Right atrium auricular region (tissue), 2 donors: ENCODE measurements at places on chromosomes 3 and 15. TPM values are rescaled to one million over a fixed set of nuclear protein-coding genes. Genes with fewer than 3 reads are reported as not detected.
A peak's percentile ranks its signal among the peaks of the same experiment; 100 is the strongest.

DNA sequence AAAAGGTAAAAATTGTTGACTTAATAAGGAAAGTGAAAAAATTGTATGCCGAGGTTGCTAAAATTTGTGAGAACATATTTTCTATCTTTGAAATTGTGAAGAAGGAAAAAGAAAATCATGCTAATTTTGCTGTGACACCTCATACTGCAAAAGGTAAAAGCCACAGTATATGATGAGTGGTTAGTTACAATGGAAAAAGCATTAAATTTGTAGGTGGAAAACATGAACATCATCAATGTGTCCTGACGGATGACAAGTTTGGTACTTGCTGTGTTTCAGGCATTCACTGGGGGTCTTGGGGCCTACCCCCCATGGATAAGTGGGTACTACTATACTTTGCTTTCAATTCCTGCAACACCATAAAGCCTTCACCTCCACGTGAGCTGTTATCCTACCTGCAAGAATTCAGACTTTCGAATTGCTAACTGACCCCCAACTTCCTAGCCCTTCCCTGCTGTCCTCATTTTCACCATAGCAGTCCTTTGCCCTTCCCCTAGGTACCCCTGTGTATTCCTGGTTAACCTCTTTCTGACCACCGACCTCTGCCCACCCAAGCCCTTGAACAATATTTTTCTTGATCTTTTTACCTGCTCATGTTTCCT is 62.4 kb downstream of the RAB7A start:
- DNase-seq = no peak

DNA sequence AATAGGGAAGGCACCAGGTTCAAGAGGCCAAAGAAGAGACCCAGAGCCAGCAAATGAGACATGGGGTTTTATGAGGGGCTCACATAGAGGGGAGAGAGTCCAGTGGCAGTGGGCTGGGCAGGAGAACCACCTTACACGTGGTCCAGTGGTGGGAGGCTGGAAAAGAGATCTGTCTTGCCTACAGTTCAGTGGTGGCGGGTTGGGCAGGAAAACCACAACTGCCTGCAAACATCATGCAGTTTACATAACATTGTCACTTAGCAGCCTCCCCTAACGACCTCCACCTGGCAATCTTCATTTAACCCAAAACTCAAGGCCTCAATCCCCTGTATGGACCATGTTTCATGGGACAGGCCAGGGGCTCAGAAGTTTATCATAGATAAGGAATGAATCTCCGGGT is 29.1 kb downstream of the CRYGS start:
- no peak for DNase-seq

DNA sequence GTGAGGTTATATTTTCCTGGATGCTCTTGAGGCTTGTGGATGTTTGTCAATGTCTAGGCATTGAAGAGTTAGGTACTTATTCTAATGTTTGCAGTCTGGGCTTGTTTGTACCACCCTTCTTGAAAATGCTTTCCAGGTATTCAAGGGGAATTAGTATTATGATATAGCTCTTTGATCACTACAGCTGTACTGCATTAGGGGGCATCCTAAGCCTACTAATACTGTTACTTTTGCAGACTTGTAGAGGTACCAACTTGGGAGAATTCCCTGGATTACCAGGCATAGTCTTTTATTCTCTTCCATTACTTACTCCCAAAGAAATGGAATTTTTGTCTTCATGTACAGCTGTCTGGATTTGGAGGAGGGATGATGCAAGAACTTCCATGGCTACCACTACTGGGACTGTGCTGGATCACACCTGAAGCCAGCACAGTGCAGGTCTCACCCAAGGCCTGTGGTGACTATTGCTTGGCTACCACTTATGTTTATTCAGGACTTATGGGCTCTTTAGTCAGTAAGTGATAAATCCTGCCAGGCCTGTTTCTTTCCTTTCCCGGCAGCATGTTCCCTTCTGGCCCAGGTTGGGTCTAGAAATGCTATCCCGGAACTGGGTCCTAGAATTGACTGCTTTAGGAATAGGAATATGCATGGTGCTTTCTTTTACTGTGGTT is 402.9 kb downstream of the IL20RB start:
- no peak for DNase-seq

- DNase-seq = no peak
Measured at GRCh38 chr3:141476033-141476432, 10.8 kb upstream of the RASA2 start.

- DNase-seq = no peak
Measured at GRCh38 chr3:72043204-72044133, 258.5 kb upstream of the PROK2 start.

- DNase-seq = no peak
Measured at GRCh38 chr3:111714305-111714704, 119.2 kb upstream of the ZBED2 start.

DNA sequence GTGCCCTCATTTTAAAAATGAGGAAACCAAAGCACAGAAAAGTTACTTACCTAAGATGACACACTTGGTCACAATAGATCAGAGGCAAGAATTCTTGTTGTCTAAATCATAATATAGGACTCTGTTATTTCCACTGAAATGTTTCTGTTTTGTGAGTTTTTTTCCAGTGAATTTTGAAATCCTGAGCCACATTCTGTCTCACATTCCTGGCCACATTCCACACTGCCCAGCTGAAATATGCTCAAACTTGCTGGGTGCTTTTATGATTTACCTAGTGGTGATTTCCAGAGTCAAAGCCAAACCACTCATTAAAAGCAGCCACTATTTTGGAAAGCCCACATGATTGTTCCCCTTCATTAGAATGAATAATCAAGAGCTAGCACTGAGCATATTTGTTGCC is 82.3 kb upstream of the NPHP3 start:
- no peak for DNase-seq

DNA sequence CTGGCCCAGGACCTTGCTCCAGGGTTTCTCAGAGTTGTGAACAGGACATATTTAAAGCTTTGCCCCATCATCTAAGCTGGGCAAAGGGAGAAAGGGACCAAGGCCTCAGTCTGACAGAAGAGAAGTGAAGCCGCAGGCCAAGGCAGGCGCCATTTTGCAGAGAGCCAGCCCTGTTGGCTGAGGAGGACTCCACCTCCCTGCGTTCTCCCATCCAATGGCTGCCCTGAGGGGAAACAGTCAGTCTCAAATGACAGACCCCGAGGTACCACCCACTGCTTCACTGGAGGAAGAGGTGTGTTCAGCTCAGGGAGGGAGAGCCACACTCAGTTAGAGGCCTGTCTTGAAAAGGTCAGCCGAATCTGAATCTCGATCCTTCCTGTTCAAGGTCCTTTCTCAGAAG is 86.1 kb downstream of the ADAMTS17 start:
- peak; percentile 16 for DNase-seq

- peak; percentile 64 for DNase-seq
Measured at GRCh38 chr3:58120075-58120812, 90.5 kb downstream of the DNASE1L3 start.

DNA sequence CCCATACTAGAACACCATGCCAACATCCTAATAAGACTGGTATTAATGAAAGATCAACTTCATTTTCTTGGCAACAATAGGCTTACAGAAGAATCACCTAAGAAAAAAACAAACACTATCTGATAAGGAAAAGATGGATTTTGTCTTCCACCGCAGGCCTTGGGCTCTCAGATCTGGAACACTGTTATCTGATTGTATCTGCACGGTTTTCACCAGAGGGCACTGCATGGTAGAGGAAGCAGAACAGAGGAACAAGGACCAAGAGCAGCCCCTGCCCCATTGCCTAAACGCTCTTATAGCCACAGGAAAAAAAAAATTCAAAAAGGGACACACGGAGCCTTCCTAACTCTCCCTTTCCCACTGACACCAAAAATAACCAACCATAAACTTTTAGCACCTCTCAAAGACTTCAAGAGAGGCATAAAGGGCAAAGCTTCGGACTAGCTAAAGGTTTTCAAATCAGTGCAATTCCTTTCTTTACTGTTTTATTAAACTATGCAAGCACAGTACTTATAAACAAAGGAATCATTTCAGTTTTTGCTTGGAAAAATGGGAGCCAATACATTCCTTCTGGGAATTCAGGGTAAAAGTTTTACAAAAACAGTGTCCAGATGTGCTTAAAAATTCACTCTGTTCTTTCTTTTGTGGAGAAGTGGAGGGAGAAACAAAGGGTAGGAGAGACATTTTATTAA is 23.3 kb downstream of the IL17RD start:
- DNase-seq = no peak

DNA sequence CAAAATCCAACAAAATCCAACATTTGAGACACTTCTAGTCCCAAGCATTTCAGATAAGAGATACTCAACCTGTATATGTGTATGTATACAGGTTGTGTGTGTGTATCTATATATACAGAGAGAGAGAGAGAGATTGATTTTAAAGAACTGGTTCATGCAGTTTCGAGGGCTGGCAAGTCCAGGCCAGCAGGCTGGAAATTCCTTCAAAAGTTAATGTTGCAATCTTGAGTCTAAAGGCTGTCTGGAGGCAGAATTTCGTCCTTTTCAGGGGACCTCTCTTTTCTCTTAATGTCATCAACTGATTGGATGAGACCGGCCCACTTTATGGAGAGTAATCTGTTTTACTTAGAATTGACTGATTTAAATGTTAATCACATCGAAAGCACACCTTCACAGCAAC is 199.6 kb upstream of the IL12A start:
- DNase-seq = no peak

GRCh38 chr3:10334459-10334858 is 13.5 kb upstream of the SEC13 start:
- no peak for DNase-seq

- no peak for DNase-seq
Measured at GRCh38 chr3:126956866-126957650, 25.9 kb upstream of the PLXNA1 start.

- DNase-seq = no peak
Measured at GRCh38 chr3:137471130-137471529, 293.0 kb upstream of the SOX14 start.

- DNase-seq = no peak
Measured at GRCh38 chr15:27746401-27746955, 352.6 kb downstream of the OCA2 start.

DNA sequence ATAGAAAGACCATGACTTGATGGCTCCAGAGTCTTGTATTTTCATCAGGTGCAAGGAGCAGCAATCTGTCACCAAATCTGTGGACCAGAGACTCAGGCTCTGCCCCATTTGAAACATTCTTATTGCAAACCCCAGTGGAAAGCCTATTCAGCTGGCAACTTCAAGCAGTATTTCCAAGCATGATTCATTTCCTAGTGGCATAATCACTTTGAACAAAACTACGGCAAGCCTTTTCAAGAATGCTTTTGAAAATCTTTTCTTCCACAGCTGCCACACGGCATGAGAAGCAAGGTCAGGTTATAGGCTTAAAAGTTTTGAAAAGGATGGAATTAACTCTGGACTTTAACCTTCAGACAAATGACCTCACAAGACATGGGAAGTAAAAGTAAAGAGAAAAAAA is 122.0 kb upstream of the BFSP2 start:
- no peak for DNase-seq

DNA sequence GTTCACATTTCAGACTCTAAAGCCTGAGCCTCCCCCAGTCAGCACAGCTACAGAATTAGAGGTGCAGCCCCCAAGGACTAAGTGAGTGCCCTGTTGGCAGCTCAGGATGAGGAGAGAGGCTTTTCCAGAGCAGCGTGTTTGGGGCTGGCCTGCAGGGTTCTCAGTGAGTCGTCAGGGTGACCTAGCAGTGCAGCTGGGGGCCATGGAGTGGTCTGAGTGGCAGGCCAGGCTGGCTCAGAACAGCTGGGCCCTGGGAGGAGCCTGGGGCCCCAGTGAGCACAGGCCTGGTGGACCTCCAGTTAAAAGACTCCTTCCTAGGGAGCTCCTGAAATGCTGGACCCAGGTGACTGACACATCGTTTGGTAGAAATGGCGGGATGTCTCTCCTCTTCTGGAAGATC is 108.3 kb downstream of the SLC49A4 start:
- no peak for DNase-seq

GRCh38 chr3:177772908-177773557 is 575.8 kb upstream of the TBL1XR1 start:
- no peak for DNase-seq

Gene SGO1
- total RNA-seq = not detected

Gene C3orf18
- 25.6 TPM for total RNA-seq

Gene GABRA5
- total RNA-seq = 0.59 TPM

Gene KCNH8
- total RNA-seq = 0.08 TPM

Gene SH2D7
- total RNA-seq = not detected
